Sciatic nerve (tissue), 2 donors: ENCODE measurements at places on chromosomes 7 and 10. TPM values are rescaled to one million over a fixed set of nuclear protein-coding genes. Genes with fewer than 3 reads are reported as not detected.

Gene KIAA1217
- 84.6 TPM for total RNA-seq

Gene H2BK1
- not detected for total RNA-seq

Gene PLEKHS1
- 0.22 TPM for total RNA-seq

Gene CRPPA
- total RNA-seq: 9.9 TPM

DNA sequence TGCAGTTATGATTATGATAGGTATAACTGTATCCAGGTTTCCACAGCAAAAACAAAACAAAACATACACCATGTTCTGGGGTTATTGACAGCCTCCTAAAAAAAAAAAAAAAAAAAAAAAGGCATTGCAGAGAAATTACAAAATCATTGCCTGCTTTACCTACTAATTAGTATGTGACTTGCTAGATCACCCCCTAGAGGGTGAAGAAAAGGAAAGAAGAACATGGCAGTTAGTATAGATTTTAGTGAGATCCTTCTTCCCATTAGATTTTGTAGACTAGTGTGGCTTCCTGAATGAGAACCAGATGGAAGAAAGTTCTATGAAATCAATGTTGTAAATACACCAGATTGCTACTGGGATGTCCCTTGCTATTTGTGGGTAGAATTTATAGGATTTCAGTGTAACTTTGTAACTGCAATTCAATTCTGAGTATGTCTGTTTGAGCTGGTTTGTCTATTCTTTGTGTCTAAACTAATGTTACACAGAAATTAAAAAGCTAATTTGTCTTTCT lies 24.0 kb upstream of the AGBL3 start:
- DNase-seq: no peak

DNA sequence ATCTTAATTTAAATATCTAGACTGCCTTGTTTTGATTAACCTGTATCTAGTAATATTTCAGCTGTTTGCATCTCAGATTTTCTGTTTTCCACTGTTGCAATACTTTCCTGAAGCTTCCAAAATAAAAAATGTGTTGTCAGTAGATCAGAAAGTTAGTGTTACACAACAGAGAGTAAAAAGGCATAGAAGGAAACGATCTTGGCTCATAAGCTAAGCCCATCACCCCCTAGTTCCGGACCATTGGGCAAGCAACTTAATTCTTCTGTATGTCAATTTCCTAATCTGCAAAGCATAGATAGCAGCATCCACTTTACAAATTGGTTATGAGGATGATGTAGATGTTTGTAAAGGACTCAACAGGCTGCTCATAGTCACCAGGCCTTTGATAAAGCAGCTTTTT lies 4.4 kb downstream of the PON3 start:
- DNase-seq: no peak

- no peak for DNase-seq
Measured at GRCh38 chr10:92800134-92800733, 48.1 kb upstream of the EXOC6 start.

DNA sequence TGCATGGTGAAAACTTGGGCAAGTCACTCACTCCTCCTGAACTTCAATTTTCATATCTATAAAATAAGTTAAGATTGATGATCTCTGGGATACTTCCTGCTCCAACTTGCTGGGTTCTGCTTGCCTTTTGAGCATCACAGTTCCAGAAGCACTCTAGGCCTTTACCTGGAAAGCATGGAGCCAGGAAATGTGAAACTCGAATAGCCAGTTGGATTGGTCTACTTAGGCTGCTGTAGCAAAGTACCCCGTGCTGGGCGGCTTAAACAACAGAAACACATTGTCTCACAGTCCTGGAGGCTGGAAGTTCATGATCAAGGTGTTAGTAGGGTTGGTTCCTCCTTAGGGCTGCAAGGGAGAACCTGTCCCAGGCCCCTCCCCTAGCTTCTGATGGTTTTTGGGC lies 64.5 kb downstream of the NAMPT start:
- DNase-seq: no peak

GRCh38 chr7:6030988-6031387 lies at the start of gene ANKRD61:
ANKRD61 (plus strand) TSS chr7:6031376; CDS start chr7:6031376, 0 bp downstream.
- no peak for DNase-seq

- no peak for DNase-seq
Measured at GRCh38 chr7:20577441-20578071, 37.9 kb upstream of the ABCB5 start.

- no peak for DNase-seq
Measured at GRCh38 chr10:113272511-113272910, 280.3 kb upstream of the HABP2 start.

DNA sequence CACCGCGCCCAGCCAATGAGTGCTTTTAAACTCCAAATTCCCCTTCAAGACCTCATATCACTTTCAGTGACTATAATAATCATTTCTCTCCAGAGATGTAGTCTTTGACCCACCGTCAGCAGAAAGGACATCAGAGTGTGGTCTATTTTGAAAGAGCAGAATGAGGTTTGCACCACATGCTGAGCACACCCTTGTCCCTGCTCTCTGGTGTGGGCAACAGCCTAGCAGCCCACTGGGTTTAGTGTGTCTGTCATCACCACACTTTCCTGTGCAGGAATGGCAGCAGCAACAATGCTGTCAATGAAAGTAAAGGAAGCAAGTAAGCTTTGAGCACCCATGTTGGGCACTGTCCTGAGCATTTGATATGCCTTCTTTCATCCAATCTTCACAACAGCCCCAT lies 122.4 kb downstream of the PLXNA4 start:
- DNase-seq: no peak
